Urothelium cell line (cell line): ENCODE measurements at places on chromosomes 12 and 14.

GRCh38 chr12:53218551-53219291, 11.7 kb upstream of the ITGB7 start:
- no peak for DNase-seq

GRCh38 chr12:55469291-55469690, 647 bp downstream of the OR6C70 start:
- DNase-seq, result no peak

GRCh38 chr12:24879644-24880043, 69.3 kb downstream of the BCAT1 start:
- DNase-seq, result no peak

DNA sequence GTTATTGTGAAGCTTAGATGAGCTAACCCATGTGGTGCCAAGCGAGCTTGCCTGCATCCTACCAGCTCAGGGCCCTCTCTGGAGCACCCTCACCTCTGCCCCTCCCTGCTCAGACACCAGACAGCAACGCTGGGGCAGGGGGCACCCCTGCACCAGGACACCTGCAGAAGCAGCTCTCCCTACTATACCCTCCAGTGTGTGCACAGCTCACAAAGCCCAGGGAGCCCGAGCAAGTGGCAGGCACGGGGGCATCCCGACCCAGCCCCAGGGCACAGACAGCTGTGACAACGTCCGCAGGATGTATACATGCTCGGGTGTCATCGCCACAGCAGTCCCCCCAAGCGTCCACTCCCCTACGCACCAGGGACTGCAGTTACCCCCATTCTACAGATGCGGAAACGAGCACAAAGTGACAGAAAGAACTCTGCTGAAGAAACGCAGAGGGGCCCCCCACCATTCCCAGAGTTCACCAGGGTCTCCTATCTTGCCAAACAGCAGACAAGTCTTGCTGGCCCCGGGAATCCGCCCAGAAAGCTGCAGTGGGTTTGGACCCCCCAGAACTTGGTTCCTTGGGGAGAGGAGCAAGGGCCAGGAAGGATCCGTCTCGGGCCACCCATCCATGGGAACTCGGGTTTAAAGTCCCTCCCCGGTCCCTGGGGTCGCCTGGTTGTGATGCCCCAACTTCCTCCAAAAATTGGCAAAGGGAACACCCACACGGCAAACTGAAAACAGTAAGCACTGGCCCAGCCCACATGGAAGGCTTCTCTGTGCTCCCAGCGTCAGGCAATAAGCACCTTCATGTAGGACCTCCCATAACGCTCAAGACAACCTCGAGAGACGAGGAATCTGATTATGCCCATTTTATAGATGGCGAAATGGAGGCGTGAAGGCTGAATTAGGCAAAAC, 12.0 kb downstream of the NCOR2 start:
- no peak for DNase-seq

DNA sequence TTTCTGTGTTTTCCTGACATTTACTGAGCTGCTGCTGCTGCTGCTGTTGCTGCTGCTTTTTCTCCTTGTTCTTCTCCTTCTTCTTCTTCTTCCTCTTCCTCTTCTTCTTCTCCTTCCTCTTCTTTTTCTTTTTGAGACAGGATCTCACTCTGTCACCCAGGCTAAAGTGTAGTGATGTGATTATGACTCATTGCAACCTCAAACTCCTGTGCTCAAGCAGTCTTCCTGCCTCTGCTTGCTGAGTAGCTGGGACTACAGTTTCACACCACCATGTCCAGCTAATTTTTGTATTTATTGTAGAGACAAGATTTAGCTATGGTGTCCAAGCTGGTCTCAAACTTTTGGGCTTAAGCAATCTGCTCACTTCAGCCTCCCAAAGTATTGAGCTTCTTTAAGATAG, 95.8 kb downstream of the TMTC3 start:
- no peak for DNase-seq

GRCh38 chr14:104299993-104300761, 161.8 kb downstream of the KIF26A start:
- no peak for DNase-seq

- DNase-seq, result peak; percentile 68
These were observed at the start of gene EEF1AKMT3 for GRCh38 chr12:57772429-57773322. TSS of gene EEF1AKMT3 (plus strand) at chr12:57772614. CDS start at chr12:57772725, 111 bp downstream.

DNA sequence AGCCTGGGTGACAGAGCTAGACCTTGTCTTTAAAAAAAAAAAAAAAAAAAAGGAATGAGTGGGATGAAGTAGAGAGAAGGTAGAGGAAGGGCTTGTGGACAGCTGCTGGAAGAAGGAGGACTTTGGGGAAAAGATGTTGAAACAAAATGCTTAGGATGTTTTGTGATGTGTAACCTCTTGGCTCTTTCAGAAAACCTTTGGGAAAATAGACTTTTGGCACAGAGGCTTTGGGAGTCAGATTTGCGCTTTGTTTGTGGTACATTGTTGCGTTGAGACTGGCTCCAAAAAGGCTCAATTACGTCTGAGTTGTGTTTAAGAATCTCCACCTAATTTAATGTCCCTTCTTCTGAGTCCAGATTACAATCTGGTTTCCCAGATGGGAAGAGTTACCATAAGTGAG, 32.9 kb upstream of the SPTLC2 start:
- DNase-seq, result no peak

DNA sequence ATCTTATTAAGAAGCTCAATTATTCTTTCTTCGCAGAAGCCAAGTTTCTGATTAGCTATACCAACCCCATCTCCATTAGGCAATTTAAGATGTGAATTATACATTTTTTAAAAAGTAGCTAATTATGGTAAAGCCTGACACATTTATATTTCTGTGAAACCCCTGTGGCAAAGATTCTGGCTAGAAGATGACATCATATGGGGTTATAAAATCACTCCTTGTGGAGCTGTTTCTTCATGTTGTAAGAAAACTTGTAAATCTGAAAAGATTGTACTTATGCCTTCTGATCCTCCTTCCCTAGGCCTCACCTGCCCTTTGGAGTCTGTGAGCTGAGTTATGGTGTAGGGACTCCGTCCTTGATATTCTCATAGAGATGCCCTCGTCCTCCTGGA, 78.1 kb downstream of the CHST11 start:
- no peak for DNase-seq

GRCh38 chr12:128794661-128795529, 28.9 kb downstream of the SLC15A4 start:
- no peak for DNase-seq

DNA sequence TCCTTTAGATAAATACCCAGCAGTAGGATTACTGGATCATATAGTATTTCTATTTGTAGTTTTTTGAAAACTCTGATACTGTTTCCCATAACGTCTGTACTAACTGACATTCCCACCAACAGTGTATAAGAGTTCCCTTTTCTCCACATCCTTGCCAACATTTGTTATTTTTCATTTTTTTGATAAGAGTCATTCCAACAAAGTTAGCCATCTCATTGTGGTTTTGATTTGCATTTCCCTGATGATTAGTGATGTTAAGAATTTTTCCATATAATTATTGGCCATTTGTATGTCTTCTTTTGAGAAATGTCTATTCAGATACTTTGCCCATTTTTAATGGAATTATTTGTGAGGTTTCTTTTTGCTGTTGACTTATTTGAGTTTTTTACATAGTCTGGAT, 486.0 kb downstream of the FLRT2 start:
- DNase-seq, result no peak

- no peak for DNase-seq
These were observed 220.7 kb downstream of the BMP4 start for GRCh38 chr14:53735916-53736315.

GRCh38 chr14:63562405-63562804, 19.2 kb upstream of the PPP2R5E start:
- DNase-seq, result no peak

- no peak for DNase-seq
These were observed 605.1 kb downstream of the VRK1 start for GRCh38 chr14:97402279-97402678.

- DNase-seq, result no peak
These were observed 71.7 kb downstream of the NOVA1 start for GRCh38 chr14:26526137-26526536.

GRCh38 chr14:95998656-95999055, 40.5 kb upstream of the C14orf132 start:
- DNase-seq, result no peak

DNA sequence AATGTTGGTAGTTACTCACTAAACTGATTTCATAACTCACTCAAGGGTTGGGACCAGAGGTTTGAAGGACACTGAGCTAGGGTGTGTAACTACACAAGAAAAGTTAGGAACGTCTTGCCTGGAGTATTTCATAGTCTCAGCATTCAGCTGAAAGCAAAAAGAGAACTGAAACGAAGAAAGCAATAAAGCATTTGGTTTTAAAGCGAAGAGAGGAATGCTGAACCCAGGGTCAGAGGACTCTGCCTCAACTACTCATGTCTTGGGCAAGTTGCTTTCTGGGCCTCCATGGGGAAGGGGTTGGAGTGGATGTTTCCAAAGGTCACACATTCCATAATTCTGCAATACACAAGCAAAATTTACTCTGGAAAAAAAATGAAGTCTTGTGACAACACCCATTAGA, 1.4 kb downstream of the GNS start:
- no peak for DNase-seq

GRCh38 chr14:22600027-22600426, 1.9 kb downstream of the ABHD4 start:
- no peak for DNase-seq

GRCh38 chr12:15131431-15131830, 89.8 kb downstream of the RERG start:
- peak; percentile 33 for DNase-seq

DNA sequence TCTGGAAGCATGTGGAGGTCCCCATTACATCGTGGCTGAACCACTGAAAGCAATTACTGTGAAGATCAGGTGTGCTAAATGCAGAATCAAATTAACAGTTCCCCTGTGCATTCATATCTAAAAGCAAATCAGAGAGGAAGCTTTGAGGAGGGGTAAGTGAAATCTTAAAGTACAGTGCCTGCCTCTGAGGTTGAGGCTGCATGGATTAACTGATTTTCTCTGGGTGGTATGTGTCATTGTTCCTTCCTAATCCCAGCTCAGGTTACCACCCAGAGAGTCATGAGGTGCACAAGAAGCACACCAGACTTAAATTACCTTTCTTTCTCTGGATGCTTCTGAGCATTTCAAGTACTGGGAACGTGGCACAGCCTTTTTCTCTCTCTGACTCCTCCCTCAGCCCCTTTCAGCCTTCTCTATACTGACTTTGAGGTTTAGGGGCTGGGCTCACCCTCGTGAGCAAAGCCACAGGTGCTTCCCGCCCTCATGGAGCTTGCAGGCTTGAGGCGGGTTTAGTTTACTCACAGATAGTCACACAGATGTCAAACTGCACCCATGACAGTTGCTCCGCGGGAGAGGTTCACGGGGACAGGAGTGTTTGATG, 237.6 kb upstream of the CRY1 start:
- DNase-seq, result no peak

DNA sequence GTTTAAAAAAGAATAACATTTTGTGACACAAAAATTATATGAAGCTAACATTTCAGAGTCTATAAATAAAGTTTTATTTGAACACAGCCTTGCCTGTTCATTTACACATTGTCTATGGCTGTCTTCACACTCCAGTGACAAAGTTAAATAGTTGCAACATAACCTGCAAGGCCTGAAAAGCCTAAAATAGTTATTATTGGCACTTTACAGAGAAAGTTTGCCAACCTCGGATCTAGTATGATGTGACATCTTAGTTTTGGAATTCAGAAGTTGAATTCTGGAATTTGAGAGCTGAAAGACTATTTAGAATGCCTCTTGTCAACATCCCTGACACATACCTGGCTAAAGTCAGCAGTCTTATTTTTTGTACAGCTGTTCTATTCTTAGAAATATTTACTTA, 68.3 kb downstream of the DYRK2 start:
- no peak for DNase-seq

DNA sequence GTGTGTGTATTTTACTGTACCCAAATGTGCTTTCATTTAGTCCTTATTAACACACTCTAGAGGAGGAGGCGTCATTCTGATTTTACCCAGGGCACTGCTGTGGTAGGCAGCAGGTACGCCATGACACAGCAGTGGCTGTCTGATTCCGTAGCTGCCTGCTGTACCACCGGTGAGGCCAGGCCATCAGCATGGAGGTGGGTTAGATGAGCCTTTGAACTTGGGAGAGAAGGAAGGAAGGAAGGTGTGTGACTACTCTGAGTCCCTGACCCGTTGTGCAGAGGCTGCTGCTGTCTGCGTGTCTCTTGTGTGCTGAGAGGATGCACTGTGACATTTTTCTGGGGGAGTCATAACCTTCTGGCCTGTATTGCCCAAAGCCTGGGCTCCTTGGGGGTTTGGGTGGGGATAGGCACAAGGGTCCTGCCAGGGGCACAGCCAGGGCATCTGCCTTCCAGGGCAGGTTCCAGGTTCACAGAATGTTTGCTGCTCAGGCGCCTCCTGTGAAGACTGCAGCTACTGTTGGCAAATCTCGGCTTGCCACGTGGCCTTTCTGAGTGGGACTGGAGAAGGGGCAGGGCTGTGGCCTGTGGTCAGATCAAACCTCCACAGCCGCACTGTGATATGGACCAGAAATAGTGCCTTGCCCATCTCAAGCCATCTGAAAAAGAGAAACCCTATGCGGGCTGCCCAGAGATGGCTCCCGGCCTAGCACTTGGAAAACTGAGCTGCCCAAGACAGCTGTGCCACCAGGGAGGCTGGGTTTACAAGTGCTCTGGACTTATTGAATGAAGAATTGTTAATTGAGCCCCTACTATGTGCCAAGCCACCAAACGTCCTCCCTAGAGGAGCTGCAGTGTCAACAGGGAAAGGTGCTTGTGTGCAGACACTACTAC, 47.1 kb downstream of the MLXIP start:
- DNase-seq, result no peak

DNA sequence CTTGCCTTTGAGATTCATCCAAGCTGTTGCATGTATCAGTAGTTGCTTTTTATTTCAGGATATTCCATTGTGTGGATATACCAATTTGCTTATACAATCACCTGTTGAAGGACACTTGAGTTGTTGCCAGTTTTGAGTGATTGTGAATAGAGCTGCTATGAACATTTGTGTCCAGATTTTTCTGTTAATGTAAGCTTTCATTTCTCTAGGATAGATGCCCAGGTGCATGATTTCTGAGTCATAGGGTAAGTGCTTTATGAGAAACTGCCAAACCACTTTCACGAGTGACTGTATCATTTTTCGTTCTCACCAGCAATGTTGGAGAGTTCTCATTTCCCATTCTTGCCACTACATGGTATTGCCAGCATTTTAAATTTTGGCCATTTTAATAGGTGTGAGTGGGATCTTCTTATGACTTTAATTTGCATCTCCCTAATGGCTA, 434.6 kb upstream of the RGS6 start:
- DNase-seq, result peak; percentile 24

GRCh38 chr14:23539248-23540140, 12.1 kb downstream of the ZFHX2 start:
- DNase-seq, result peak; percentile 70

GRCh38 chr12:66290716-66291200, 11.5 kb upstream of the HELB start:
- no peak for DNase-seq

DNA sequence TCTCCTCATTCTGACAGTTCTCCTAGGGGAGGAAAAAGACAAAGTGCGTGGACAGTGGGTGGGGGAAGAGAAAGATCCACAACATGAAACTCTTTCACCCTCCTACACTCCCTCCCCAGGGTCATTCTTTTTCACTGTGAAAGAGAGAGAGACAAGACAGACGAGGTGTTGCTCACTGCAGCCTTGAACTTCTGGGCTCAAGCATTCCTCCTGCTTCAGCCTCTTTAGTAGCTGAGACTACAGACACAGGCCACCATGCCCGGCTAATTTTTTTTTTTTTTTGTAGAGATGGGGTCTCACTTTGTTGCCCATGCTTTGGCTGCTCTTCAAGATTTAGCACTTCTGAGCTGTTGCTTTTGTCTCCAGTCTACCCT, 2.7 kb downstream of the GPX2 start:
- no peak for DNase-seq

- DNase-seq, result no peak
These were observed 11.5 kb downstream of the RIMBP2 start for GRCh38 chr12:130704606-130705005.

GRCh38 chr12:752695-753610, 574 bp downstream of the WNK1 start:
- peak; percentile 76 for DNase-seq
